AML-193 (cell line): ENCODE measurements at places on chromosomes 2 and 18.

DNA sequence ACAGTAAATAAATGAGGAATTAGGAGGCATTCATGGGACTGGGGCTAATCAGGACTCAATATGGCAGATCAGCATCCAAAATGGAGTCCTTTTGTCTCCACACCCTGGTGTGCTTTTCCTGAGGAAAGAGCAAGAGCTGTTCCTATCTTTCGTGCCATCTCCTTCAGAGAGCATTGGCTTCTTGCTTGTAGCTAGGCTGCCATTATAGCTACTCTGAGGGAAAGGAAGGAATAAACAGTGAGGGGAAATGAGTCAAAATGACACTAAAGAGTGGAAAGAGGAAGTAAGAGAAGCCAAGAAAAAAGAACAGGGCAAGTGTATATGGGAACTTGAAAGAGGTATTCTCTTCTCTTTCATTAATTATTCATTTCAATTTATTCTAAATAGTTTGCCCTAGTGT is 8.4 kb upstream of the NMI start:
- peak; percentile 68 for DNase-seq

- DNase-seq = no peak
Observed at GRCh38 chr18:75226956-75227316, 16.3 kb downstream of the TSHZ1 start.

- no peak for DNase-seq
Observed at GRCh38 chr2:23545811-23546210, 160.8 kb downstream of the KLHL29 start.

GRCh38 chr18:5167831-5168230 is 29.2 kb downstream of the AKAIN1 start:
- DNase-seq = no peak

DNA sequence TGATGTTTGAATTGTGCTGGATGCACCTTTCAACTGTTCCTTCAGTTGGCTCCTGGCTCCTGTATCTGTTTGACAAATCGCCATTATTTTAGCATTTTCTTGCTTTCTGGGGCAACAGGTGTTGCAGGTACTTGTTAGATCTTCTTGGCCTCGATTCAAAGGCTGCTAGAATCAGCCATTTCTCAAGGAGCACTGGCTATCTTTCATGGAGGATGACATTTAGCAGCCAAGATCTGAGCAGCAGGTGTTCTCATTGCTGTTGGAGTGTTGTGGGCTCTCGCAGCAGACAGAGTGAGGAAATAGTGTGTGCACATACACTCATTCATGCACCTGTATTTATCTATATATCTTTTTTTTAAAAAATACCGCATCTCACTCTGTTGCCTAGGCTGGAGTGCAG is 52.2 kb downstream of the INPP5D start:
- no peak for DNase-seq

- no peak for DNase-seq
Observed at GRCh38 chr2:163347982-163348856, 387.6 kb downstream of the FIGN start.

DNA sequence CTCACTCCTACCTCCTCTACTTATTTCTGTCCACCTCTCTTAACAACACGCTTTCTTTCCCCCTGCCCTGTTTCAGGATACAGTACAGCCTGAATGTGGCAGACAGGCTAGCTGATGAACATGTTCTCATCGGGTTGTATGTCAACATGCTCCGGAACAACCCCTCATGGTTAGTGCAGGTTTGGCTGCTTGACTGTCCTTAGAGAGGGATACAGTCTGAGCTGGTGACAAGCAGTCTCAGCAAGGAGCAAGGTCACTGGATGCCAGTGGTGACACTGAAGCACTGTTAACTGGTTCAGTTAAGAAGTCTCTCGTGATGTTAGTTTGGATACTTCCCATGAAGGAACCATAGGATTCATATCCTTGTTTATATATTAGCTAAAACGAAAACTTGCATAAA is 128.6 kb downstream of the DTNA start:
- DNase-seq = no peak

DNA sequence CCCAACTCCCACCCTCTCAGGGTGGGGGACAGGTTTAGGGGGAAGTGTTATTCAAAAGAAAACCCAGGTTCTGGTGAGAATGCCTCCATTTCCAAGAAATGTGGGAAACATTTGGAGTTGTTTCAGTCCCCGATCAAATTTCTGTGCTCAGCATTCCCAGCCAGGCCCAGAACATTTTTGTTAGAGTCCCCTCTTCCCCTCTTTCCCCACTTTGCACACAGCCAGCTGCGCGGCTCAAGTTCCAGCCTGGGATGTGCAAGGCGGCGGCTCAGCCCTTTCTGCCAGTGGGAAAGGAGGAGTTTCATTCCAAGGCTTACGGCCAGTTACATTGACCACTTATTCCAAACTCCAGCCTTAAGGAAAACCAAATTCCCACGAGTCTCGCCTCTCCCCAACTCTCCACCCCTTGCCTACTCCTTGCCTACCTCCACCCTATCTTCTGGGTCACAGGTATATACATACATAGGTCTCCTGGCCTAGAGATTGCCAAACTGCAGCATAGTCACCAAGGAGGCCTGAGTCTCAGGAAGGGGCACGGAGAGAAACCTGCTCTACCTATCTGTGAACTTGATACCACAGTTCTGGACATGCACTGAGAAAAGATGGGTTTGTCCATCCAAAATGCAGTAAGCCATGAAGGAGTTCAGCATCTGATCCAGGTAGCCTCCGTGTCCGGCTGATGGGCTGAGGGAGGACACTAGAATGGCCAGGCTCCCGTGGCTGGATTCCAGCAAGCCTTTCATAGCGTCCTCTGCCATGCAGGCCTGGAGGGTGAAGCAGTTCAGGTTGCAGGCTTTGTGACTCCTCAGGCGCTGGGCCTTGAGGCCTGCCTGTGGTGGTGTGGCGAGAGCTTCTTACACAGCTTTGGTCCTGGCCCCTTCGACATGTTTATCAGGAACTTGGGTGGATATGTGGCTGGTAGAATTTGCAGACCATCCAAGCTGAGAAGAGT is 154.5 kb downstream of the ZFP36L2 start:
- DNase-seq = no peak

GRCh38 chr2:97662895-97663625 is 784 bp downstream of the ACTR1B start:
- DNase-seq = peak; percentile 54

DNA sequence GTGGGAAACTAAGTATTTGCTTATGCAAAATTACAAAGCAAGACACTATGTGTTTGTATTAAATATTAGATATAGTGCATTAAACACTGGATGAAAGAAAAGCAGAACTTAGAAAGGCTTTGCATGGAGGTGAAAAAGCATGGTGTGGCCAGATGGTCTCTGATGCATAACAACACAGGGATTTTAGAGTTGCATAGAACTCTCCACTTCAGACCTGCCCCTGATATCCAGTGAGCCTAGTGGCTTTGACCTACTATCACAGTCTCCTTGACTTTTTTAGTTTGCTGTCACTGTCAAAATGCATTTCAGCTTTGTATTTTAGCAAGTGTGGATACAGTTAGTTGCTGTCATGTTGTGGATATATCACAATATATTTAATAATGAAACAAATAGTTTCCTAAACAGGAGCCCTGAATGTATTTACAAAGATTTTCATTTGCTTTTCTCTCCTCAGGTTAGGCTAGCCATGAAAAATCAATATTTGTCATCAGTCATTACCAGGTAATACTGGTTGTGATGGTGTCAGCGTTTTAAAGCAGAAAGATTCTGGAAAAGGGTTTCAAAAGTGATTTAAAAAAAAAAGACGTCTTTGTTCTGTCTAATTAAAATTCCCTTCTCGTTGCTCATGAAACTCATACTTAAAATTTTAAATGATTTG is 5.2 kb downstream of the CSRNP3 start:
- DNase-seq = no peak

GRCh38 chr2:188596054-188596453 is 304.4 kb downstream of the GULP1 start:
- DNase-seq = no peak

GRCh38 chr2:136024616-136025015 is 39.2 kb upstream of the DARS1 start:
- no peak for DNase-seq

DNA sequence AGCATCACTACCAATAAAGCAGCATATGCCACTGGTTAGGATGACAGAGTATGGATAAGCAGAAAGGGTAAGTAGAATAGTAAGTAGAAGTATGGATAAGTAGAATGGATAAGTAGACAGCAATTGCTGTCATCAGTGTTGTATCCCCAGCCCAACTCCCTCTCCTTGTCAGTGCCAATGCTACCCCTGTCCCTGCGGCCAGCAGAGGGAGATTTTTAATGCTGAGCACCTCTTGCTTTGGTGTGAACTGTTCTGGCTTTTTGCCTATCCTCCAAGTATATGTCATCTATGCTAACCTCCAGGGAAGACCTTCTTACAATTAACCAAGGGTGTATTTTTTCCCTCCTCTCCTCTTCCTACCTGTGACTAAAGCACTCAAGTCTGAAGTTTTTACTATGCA is 136.7 kb upstream of the SPHKAP start:
- DNase-seq = peak; percentile 35

DNA sequence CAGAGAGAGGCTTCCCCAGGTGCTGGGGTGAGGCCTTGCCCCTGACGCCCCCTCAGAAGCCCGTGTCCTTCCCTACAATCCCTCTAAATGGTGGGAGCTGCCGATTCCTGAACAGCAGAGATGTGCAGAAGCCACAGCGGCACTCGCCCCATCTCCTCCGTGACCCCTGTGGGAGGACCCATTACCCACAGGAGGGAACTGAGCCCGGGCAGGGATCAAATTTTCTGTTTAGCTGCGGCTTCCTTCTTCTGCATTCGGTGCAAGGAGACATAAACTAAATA is 181.2 kb upstream of the RAB6C start:
- DNase-seq = no peak

DNA sequence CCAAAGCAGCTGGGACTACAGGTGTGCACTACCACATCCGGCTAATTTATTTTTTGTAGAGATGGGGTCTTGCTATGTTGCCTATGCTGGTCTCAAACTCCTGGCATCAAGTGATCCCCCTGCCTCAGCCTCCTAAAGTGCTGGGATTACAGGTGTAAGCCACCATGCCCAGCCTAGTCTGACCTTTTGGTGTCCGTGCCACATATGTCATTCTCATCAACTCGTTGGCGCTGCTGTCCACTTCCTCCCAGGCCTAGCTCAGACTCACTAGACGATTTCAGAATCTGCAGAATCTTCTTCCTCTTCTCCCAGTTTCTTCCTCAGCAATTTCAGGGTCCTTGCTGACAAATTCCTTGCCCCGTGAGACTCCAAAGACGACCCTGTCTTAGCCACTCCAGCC is 39.8 kb upstream of the DNMT3A start:
- DNase-seq = no peak

DNA sequence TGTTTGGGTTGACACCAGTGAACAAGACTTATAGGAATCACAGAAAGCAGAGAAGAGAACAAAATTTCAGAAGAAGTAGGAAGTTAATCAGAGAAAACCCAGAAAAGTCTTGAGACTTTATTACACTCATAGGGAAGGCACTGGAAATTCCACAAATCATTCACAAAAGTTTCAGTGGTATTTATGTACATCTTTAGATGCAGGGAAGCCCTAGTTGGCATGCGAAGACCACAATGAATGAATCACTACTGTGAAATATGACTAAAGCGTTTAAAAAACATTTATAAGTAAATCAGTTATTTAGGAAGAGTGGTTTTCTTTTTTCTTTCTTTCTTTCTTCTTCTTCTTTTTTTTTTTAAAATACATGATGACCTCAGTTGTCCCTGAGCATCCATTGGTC is 105.1 kb downstream of the NUP35 start:
- no peak for DNase-seq

DNA sequence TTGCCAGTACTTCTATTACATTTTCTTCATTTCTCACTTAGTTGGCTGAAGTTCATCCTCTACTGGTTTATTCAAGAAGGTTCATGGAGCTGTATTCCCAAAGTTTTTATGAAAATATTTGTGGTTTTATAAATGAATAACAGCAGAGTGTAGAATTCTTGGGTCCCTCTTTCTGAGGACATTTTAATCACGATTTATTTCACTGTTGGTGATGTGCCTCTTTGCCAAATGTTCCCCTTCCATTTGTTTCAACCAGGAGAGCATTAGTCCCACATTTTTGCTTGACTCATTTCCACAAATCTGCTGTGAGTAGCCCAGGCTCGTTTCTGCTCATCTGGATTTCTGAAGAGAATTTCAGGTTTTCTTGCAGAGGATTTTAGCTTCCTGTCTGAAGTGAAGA is 20.8 kb downstream of the COPS7B start:
- DNase-seq = no peak

GRCh38 chr2:28665041-28665704 is 86.5 kb upstream of the PPP1CB start:
- DNase-seq = no peak

GRCh38 chr2:119142824-119143223 is 15.7 kb downstream of the C1QL2 start:
- no peak for DNase-seq

DNA sequence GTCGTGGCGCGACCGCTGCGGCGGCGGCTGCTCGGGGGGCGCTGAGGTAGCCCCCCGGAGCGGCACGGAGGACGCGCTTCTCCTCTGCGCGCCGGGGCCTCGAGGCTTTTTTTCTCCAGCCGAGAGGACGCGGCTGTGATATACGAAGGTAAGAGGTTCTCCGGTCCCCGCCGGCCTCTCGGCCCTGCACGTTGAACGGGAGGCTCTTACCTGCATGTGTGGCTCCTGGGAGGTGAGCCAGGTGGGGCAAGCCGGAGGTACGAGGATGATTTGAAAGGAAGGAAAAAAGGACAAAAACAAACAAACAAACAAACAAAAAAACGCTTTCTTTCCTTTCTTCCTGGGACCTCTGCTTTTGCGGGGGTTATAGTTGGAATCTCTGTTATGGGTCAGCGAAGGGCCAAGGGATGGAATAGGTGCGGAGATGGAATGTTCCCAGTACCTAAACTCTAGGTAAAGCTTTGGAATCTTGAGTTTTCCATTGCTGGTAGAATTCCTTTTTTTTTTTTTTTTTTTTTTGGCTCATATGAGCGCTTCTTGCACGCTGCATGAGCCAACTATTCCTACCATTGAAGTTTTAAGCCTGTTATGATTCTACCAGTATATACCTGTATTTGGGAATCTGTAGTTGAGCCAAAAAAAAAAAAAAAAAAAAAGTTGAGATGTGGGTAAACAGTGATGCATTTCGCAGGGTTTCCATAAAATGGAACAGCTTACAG is 674 bp downstream of the PTPN4 start:
- DNase-seq = no peak

DNA sequence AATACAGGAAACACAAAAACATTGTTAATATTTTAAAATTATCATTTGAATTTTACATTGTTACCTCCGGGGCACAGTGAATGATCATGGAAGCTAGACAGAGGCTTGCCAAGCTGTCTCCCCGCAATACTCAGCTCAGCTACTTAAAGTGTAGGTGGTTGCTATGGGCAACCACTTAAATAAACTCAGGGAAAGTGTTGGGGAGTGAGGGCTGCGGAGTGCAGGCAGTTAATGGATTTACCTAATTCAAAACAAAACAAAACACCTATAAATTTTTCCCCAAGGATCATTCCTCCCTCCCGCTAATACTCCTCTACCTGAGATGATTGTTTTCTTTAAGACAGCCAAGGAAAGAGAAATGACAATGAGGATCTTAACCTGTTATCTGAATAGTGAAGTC is 349.5 kb downstream of the TGIF1 start:
- DNase-seq = no peak

- DNase-seq = no peak
Observed at GRCh38 chr2:216351172-216351925, 20.9 kb downstream of the MARCHF4 start.

- no peak for DNase-seq
Observed at GRCh38 chr2:101388232-101388631, 929 bp upstream of the CREG2 start.
